ENCODE measurements at places on chromosomes 7 and 10.
A peak's percentile ranks its signal among the peaks of the same experiment; 100 is the strongest.

DNA sequence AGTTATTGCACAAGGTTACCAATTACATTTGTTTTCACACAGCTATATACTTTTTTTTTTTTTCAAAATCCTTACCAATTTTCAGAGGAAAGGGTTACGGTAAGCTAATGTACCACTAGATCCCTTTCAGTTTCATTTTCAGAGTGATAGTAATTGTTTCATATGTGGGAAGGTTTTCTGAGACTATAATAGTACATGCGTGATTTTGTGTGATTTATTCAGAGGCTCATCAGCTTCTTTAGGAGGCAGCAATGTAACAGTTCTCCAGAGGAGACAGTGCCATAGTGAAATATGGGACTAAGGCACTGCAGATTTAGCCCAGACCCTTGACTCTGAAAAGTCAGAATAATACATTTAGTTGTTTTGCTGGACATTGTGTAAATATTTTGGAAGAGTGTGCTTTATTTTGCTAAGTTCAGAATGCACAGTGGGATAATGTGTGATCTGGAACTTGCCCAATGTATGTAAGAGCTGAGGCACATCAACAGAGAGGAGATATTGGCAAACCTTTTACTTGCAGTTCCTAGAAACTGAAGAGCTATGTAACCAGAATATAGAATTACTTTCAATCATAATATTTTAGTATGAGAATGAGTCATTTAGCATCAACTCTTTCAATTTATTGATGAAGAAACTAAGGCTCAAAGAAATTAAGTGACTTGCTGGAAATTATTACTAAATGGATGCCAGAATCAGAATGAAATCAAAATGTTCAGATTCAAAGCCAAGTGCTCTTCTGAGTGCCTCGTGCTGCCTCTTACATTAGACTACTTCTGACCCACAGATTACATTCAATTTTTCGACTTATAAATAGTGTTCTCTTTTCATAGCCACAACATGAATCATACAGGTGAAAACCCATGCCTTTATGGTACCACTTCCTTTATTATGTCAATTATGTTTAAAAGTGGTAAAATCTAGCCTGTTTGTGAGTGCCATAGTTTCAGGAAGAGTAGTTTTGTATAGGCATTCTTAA lies 207.7 kb upstream of the TEX47 start:
- DNase-seq: no peak

DNA sequence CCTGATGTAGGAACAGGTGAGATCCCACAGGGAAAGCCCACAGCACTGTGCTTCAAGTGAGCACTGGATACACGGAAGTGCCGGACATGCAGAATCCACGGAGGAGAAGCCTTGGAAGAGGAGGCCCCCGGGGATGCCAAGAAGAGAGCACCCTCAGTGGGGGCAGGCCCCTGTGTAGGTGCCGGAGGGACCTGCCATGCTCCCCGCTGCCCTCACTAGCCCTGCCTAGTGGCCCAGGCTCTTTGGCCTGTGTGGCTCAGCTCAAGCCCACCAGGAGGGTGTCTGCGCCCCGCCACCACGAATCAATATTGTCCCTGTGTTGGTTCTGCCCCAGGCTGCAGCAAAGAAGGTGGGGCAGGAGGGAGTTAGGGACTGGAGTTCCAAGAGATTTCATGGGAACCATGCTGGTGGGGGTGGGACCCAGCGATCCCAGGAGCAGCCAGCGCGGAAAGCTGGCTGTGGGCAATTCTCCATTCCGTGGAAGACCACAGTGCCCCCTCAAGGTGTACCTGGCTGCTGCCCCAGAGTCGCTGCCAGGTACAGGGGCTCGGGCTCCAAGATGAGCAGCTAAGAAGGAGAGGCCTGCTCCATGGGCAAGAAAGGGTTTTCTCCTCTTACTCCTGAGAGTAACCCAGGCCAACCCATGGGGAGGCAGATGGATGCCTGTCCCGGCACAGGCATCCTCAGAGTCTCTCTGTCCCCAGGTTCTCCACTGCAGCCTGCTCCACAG lies 34.9 kb upstream of the LEP start:
- no peak for DNase-seq

DNA sequence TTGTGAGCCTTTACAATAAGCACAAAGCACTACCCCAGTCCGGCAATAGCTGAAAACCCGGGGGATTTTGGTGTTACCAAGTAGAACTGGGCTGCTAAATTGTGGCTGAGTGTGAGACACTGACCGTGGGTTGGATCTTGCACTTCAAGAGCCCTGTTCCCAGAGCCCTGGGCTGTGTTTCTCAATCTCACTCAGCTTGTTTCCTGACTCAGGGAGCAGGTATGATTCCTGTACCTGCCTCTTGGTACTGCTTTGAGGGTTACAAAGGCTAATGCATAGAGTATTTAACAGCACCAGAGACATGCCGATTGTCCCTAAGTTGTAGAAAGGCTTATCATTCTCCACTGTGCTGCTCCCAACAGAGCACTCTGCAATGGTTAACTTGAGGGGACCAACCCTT lies 134.6 kb downstream of the TEX36 start:
- no peak for DNase-seq

GRCh38 chr10:16905320-16905719 lies 88.1 kb upstream of the RSU1 start:
- DNase-seq: no peak

DNA sequence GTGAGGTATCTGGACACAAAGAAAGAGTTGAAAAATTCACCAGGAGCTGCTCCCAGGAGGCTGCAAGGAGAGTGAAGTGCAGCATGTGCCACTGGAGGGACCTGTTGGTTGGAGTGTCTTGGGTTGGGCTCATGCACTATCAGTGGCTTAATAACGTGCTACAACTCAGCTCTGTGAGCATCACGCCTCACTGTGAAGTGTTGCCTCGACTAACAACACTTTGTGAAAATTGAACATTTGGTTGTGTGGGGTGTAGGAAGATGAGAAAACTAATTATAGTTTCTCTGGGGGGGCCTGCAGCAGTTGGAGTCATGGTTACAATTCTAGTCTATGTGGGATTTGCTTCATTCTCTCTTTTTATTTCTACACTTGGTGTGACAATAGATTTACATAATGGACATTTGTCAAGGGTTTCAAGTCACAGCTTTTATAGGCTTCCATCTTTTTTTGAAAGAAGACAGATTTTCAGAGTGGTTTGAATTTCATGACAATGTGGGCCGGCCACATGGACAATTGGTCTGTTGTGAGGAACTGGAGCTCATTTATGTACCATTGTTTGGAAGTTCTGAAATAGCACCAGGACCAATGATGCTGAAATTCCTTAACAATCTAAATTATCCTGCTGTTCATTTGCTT lies 121.3 kb downstream of the RAMP3 start:
- DNase-seq: no peak

DNA sequence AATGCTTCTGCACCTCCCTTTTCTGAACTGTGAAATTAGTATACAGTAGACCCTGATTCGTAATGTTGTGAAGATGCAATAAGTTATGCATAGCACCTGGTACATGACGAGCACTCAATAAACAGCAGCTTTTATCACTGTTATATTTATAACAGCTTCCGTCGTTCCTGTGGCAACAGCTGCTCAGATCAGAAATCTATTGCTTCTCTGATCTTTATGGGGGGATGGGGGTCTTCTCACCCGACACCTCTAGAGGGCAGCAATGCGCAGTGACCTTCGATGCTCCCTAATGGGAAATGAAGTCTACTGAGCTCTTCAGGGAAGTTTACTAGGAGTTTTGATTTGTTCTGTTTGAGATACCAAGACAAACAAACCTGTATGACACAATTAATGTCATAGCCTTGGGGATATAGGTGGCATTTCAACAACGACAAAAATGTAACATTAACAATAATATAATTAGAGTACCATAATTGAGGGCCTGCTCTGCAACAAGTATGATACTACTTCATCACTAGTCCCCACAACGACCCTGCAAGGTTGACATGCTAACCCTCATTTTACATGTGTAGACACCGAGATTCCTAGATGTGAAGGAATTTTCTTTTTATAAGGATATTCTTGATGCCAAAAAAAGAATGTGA lies 289.6 kb downstream of the SFMBT2 start:
- peak; percentile 46 for DNase-seq
